Glutamatergic neuron (in vitro differentiated cells): ENCODE measurements at places on chromosomes 2 and 18.
A peak's percentile ranks its signal among the peaks of the same experiment; 100 is the strongest.

- DNase-seq, result no peak
These were observed 405.3 kb upstream of the GALNT5 start for GRCh38 chr2:156852210-156852609.

DNA sequence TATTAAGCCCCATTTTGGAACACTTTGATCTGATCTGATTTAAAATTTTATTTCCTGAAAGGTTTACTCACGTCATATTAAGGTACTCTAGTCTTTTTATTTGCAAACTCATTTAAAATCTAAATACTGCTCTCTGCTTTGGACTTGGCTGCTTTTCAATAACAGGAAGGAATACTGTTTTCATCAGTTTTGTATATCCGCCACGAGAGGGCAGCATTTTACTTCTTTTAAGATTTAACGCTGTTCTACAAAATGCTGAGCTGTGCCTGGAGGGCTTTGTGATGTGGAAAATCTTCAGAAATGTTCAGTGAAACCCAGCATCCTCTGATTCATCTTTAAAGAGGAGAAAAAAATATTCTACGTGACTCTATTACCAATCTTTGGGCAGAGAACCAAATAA is 37.5 kb upstream of the SLC38A11 start:
- DNase-seq, result no peak

DNA sequence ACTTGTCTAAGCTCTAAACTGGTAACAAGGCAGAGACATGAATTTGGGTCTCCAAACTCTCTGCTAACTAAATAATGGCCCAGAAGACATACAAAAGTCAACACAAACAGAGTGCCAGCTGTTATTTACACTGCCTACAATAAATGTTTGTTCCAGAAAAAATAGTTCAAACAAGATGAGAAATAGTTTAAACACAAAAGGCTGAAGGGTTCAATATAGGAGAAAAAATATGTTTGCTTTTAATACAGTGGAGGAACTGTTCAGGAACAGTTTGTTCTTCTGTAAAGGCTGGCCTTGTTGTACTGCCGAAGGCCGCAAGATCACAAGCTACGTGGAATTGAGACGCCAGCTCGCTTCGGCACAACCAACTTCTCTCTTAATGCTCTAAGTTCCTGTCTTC is 74.6 kb downstream of the AFF3 start:
- no peak for DNase-seq

GRCh38 chr2:111208639-111209038 is 87.9 kb downstream of the BCL2L11 start:
- DNase-seq, result no peak

DNA sequence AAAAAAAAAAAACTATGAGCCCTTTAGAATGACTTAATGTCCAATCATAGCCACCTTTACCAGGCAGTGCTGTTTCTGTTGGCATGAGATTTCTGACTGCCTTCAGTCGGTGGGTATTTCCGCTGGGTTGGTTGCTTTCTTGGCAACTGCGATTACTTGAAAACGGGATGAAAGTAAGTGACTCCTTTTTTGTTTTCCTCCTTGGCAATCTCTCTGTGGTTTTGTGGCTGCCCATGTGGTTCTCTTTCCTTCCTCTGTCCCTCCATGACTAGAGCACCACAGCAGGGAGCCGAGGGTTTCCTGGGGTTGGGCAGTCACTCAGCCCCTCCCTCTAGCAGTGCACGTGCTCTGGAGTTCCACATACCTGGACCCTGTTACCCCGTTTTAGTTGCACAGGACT is 112.1 kb downstream of the KLHL29 start:
- DNase-seq, result no peak

DNA sequence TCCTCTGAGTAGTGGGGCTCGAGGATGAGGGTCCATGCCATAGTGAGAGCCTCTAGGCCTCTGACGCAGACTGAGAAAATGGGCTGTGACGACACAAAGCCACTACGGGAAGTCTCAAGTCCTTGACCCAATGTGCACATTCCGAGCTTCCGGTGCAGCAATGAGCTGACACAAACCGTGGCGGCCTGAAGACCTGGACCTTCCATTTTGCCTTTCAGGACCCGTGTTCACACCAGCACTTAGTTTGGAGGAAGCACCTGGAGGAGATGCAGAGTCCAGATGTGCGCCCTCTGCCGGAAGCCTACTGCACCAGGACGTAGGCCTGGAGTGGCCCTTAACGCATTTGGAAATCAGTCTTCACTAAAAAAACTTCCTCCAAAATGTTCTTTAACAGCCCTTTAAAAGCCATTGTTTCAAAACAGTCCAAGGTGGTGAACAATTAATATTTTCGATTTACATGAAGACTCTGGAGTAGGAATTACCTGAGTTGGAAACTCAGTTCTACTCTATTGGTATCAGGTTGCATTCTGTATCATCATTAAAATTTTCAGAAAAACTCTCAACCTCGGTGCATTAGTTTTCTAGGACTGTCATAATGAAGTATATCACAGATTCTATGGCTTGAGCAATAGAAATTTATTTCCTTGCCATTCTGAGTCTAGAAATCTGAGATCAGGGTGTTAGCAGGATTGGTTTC is 33.9 kb downstream of the BMP10 start:
- peak; percentile 67 for DNase-seq

GRCh38 chr2:169131587-169132512 is 62.5 kb downstream of the DHRS9 start:
- DNase-seq, result no peak

DNA sequence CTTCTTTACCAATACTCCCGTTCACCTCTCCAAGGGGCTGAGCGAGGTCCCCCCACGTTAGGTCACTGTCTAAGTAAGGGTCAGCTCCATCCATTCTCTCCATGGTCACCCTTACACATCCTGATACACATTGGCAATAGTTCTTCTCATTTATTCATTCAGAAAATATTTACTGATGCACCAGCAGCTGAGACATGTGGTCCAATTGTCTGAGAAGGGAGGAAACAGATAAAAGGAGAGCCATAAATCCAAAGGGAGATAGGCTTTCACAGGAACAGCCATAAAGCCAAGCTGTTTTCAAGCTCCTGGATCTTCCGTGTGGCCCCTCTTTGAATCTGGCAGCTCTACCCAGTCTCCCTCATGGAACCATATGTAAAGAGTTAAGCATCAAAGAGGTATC is 121.2 kb downstream of the TXNL1 start:
- DNase-seq, result no peak

DNA sequence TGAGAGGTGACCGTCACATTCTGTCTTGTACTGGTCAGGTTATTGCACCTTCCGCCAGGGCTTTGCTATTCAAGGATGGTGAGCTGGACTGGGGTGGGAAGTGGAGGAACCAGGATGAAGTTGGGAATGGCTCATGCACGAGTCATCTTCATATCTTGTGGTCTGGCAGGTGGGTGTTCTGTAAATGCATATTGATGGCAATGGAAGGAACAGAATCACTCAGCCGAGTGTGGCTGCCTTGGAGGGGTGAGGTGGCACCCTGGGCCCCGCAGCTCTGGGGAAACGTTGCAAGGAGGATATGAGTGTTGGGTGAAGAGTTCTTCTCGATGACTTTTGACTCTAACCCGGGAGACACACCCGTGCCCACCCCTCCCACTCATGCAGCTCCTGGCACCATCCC is 1.2 kb downstream of the NEU2 start:
- no peak for DNase-seq

DNA sequence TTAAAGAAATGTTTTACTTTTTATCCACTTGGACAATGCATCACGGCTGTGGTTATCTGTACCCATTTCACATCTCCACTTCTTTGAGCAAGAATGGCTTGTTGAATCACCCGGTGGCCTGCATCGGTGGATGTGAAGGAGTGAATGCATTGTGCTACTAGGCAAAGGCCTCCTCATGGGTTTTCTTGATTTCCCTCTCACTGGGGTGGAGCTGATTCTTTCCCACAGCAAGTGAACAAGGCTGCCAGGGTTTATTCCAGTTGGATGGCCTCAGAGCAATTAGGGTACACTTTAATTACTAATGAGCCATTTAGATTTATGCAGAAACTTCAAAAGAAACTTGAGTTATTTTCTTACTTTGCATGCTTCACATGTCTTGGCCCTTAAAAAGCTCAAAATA is 387.1 kb downstream of the RND3 start:
- DNase-seq, result no peak

DNA sequence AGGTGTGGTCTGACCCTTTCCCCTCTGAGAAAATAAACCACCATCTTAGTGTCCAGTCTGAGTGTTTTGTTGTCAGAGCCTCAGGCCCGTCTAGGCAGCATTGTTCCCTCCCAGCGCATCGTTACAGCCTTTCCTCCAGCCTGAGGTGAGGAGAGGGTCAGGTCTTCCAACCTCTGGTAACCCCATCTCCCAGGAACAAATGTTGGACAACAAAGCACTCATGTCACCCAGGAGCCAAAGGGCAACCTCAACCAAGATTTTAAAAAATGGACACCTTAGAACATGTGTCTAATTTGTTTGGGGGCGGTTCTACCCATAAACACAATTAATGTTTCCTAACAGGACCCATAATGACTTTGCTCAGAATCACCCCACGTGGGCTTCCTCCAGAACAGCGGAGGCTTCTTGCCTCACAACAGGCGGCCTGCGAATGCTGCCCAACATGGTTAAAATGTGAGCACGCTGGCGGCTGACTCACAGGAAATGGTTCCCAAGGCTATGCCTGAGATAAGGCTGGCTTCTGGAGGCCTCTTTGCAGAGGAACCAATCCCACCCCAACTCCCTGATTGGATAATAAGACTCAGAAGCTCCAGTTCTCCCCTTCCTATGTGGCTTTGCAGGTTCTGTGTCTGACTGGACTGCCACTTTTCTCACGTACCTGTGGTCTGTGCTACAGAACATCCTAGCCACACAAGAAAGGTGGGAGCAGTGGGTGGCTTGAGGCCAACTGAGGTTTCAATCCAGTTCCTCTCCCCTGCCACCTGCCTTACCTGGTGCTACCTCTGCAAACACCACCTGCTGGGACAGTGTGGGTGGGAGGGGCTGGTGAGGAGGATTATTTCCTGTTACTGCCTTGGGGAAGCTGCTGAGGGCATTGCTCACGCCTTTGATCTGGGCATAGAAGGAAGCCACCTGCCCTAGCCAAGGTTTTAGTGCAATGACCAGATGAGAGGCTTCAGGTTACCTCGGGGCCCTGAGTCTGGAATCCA is 108.8 kb downstream of the B3GNT2 start:
- no peak for DNase-seq

DNA sequence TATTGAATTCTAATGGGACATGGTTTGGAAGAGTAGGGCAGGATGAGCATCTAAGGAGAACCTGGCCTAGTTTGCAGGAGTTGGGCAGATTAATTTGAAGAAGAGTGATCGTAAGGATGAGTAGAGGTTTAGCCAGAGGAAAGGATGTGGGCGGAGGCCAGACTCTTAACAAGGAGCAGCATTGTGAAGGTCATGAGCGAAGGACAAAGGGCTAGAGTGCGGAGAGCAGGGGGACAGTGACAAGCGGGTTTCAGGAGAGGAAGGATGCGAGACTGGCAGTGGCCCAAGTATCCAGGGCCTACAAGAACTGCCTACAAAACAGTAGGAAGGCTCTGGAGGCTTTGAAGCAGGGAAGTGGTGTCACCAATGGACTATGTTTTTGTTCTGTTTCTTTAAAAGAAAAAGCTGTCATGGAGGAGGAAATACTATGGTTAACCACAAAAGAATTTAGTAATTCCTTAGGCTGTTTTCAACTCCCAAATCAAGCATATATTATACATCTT is 20.1 kb downstream of the SLC66A3 start:
- no peak for DNase-seq

- no peak for DNase-seq
These were observed 281.8 kb downstream of the CLIP4 start for GRCh38 chr2:29397039-29397438.

DNA sequence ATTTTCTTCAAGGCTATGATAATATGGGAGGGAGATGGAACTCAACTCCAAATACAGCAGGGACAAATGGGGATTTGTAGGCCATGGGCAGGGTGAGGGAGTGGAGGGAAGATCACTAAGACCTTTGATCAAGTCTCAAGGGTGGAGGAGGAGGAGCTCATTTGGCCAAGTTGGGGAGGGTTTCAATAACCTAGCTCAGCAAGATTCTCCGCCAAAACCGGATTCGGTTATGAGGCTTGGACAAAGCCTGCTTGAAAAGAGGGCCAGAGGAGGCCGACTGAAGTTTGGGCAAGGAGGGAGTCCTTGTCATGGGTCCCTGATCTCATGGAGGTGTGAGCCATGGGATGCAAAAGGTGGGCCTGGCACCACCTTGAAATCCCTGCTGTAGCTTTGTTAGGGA is 68.8 kb downstream of the TSN start:
- no peak for DNase-seq

DNA sequence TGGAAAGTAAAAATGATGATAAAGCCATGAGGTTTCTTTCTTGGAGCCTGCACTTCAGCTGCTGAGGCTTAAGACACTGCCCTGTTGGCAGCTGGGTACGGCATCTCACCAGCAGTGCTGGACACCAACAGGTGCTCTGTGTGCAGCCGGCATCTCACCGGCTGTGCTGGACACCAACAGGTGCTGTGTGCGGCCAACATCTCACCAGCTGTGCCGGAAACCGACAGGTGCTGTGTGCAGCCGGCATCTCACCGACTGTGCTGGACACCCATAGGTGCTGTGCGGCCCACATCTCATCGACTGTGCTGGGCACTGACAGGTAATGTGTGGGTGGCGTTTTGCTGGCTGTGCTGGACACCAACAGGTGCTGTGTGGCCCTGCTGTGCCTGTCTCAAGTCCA is 190.8 kb downstream of the TMEM18 start:
- DNase-seq, result no peak

DNA sequence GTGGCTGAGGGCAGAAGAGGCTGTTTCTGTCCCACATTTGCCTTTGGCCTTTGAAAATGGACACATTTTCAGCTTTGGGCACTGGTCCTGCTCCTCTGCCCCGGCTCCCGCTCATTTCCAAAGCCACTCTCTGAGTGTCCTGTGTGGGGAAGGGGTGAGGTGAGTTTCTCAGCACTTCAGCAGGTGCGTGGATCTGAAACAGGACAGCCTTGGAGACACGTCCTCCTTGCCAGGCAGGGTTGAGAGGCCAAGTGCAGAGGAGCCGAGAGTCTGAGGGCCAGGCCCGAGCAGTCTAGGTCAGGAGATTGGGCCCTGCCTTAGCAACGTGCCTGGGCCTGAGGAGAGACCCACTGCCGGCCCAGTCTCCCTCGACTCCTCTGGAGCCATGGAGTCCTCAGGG is 21.9 kb upstream of the ALPI start:
- no peak for DNase-seq

GRCh38 chr2:64651590-64651989 is 2.1 kb downstream of the SERTAD2 start:
- DNase-seq, result no peak

GRCh38 chr2:233456934-233457333 is 102.6 kb downstream of the DGKD start:
- no peak for DNase-seq
